ENCODE measurements at places on chromosomes 1 and 21.

GRCh38 chr21:34878940-34879339, 170.2 kb downstream of the RUNX1 start:
- DNase-seq = no peak

- no peak for DNase-seq
These were observed 132.6 kb downstream of the MRPS6 start for GRCh38 chr21:34205811-34206571.

DNA sequence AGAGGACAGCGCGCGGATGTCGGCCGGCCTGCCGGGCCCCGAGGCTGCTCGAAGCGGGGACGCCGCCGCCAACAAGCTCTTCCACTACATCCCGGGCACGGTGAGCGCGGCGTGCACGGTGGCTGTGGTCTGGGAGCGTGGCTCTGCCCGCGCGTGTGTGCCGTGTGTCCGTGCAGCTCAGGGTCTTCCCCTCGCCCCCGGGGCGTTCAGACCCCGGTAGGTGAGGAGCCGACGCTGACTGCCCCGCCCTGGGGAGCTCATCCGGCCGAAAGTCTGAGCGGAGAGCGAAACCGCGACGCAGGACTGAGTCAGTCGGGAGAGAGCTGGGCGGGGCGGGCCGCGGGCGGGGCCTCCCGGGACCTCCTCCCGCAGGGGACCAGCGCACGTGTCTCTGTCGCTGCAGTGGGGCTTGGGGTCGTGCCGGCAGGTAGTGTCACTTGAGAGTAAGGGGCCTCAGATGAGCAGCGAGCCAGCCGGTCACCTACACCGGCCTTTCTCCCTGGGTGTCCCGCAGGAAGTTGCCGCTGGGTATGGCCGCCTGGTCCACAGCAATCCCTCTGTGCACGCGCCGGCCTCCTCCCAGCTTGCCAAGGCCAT, 520 bp downstream of the PLEKHN1 start:
- DNase-seq = peak; percentile 56

GRCh38 chr1:7576946-7577657, 194.0 kb upstream of the VAMP3 start:
- peak; percentile 17 for DNase-seq

DNA sequence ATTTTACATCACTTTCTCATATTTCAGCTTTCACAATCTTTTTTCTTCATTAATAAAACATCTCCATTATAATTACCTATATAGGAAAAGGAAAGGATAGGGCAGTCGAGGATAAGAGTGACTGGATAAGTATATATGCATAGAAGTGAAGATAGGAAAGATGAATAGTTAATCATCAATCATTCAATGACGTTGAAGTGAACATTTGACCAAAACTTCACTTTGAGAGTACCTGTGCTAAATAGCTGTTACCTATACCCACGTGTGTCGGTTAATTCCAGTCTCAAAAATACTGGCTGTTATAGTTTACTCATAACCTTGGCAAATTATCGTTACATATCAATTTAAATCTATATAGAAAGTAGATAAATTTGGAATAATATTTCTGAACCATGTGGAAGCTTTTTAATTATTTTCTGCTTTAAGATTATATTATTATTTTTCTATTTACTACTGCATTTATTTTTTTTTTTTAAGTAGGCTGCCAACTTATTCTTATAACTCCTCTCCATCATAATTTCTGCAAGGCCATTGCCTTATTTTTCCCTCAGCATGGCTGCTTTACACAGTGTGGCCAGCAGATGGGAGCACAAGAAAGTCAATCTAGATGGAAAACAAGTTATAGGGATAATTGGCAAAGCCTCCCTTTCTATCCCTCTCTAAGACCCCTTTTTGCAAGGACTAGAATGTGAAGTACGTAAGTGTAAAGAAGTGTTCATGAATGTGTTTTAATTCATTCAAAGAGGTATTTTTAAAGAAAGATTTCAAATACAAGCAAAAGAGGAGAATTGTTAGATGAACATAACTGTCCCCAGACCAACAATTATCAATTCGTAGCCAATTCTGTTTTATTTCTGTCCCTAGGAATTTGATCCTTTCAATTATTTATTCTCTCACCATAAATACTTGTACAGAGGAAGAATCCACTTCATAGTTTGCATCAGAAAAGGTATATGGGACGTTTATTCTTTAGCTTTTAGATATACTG, 290.4 kb downstream of the KCNT2 start:
- peak; percentile 36 for DNase-seq

DNA sequence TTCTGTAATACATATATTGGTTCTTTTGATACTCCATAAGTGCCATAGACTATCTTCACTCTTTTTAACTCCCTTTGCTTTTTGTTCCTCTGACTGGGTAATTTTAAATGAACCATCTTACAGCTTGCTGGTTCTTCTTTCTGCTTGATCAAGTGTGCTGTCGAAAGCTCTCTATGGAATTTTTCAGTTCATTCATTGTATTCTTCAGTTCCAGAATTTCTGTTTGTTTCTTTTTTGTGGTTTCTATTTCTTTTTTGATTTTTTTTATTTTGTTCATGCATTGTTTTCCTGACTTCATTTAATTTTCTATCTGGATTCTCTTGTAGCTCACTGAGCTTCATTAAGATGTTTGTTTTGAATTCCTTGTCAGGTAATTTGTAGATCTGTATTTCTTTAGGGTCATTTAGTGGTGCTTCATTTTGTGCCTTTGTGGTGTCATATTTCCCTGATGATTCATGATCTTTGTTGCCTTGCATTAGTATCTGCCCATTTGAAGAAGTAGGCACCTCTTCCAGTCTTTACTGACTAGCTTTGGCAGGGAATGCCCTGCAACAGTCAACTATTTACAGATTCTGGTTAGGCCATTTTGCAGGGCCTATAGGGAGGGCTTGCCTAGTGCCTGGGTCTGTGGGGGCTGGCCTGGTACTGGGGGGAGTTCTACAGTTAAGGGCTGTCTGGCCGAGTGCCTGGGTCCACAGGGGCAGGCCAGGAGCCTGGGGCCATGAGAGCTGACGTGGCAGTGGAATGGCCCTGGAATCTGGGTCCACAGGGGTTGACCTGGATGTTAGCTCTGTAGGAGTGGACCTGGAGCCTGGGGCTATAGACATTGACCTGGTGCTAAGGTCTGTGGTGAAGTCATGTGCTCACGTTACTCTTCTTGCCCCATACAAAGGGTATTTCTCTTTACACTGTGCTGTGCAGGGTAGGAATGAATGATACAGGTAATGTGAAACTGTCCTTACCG, 89.7 kb downstream of the MAGI3 start:
- no peak for DNase-seq

- no peak for DNase-seq
These were observed 15.5 kb downstream of the CHAF1B start for GRCh38 chr21:36400719-36401118.

GRCh38 chr1:24222793-24223192, 35.7 kb upstream of the IFNLR1 start:
- no peak for DNase-seq

GRCh38 chr1:147539122-147539575, 2.2 kb upstream of the BCL9 start:
- DNase-seq = peak; percentile 96

- DNase-seq = no peak
These were observed 1.5 kb downstream of the GSTM4 start for GRCh38 chr1:109657395-109657794.

GRCh38 chr1:244214009-244214967, 163.2 kb downstream of the ZBTB18 start:
- DNase-seq = peak; percentile 94

- no peak for DNase-seq
These were observed 51.6 kb downstream of the NID1 start for GRCh38 chr1:236013330-236013729.

DNA sequence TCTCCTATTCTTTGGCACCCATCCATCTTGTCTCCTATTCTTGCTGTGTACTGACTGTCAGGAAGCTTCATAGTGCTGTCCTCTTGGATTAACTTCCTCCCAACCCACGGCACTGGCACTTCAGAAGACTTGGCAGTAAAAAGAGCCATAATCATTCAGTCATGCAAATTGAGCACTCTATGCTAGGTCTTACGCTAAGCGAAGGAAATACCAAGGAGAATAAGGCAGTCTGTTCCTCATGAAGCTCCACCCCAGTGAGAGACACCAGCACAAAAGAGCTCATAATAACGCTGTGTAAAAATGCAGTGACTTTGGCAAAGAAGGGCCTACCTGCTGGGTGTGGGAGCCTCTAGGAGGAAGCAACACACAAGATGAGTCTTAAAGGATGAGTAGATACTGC, 67.1 kb downstream of the GFI1 start:
- no peak for DNase-seq

GRCh38 chr21:44987886-44988606, 48.2 kb downstream of the SLX9 start:
- no peak for DNase-seq

DNA sequence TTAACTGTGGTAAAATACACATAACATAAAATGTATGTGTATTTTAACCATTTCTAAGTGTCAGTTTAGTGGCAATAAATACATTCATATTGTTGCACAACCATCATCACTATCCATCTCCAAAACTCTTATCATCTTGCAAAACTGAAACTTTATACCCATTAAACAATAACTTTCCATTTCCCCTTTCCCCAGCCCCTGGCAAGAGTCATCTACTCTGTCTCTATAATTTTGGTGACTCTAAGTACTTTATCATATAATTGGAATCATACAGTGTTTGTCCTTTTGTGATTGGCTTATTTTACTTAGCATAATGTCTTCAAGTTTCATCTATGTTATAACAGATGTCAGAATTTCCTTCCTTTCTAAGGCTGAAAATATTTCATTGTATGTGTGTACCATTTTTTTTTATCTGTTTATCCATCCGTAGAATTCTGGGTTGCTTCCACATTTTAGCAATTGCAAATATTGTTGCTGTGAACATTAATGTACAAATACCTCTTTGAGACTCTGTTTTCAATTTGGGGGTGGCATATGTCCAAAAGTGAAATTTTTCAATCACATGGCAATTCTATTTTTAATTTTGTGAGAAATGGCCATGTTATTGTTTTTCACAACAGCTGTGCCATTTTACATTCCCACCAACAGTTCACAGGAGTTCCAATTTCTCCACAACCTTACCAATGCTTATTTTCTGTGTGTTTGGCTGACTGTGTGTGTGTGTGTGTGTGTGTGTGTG, 153.9 kb upstream of the GORAB start:
- peak; percentile 14 for DNase-seq

- no peak for DNase-seq
These were observed 39.5 kb downstream of the TRPM2 start for GRCh38 chr21:44392916-44393315.

DNA sequence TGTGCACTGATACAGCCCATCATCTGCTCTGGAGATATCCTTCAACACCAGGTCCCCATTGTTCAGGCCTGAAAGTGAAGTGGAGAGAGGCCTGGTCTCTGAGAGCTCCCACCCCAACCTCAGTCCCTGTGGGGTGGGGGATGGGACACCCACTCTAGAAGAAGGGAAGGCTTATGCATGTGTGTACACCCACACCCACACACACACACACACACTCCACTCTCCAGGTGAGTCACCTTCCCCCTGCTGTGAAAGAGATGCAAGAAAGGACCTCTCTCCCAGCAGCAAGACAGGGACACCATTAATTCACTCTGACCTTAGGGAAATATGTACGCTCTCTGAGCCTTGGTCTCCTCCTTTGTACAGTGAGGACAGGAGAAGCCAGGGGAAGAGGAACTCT, 5.9 kb downstream of the VSIG8 start:
- DNase-seq = no peak

DNA sequence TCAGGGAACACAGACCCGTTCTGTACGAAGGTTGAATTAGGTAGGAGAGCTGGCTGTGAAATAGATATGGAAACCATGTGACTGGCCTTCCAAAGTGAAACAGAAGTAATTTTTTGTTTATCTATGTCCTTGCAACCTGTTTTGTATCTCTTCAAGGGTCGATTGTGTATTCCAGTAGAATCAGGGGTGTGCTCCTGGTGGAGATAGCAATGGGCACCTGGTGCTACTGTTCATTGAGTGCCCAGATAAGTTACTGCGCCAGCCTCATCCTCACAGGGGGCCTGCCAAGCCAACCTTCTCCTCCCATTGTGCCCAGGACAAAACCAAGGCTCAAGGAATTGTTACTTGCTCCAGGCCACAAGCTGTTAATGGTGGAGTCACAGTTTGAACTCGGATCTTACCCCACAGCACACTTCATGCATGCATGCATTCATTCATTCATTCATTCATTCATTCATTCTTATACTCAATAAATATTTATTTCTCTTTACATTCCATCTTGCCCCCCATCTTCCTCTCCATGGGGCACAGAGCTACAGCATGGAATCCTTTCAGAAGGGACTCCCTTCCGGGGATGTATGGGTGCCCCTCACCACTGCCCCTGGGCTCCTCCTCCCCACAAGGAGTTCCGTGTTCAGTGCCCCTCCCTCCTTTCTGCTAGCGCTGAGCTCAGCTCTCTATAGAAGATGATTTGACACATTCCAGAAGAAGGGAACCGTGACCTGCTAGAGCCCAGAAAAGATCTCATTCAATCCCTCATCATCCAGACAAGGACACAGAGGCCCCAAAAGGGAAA, 24.0 kb downstream of the ADORA1 start:
- no peak for DNase-seq

DNA sequence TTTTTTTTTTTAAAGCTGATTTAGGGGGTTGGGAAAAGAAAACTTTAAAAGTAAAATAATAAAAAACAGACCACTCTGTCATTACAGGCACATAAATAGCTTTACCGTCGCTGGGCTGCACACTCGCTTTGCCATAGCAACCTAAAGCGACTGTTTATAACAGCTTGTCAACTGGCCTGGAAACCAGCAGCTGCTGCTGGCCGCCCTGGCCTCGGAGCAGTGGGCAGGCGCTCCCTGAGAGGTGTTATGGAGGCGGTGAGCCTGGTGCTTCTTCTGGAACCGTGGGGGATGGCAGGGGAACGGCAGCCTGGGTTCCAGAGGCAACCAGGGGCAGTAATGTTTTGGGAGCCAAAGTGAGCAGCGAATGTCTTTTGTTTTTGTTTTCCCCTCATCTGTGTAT, 45.7 kb downstream of the ATP2B4 start:
- DNase-seq = peak; percentile 91

DNA sequence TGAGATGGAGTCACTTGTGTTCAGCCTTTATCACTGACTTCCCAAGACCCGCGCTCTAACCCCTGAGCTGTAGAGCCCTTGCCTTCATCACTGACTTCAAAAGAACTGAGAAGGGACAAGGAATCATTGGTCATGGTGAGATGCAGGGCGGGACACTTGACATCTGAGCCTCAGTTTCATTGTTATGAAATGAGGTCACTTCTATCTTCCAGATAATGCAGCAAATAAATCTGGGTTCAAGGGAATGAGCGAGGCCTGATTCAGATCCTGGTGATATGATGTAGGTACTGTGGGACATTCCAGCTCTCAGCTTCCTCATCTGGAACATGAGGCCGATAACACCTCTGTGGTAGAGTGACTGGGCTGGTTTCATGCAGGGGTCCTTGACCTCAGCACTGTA, 13.8 kb downstream of the KAZN start:
- DNase-seq = no peak

- no peak for DNase-seq
These were observed 12.4 kb downstream of the VANGL1 start for GRCh38 chr1:115654125-115654524.

All from fibroblast of villous mesenchyme (primary cell).